ENCODE measurements at places on chromosomes 12 and 14.

- no peak for DNase-seq
Measured at GRCh38 chr12:20044846-20045245, 323.5 kb upstream of the PDE3A start.

DNA sequence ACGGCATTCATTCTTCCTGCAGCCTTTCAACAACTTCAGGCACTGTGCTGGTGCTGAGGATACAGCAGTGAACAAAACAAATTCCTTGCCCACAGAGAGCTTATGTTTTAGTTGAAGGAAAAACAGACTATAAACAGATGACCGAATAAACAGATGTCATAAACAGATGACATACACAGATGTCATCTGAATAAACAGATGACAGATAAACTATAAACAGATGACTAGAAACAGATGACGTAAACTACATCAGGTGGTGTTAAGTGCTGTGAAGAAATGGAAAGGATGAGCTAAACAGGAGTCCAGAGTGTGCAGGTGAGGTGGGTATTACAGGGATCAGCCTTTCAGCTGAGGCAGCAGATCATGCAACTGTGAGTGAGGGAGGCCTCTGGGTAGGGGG is 80.9 kb downstream of the FAR2 start:
- DNase-seq, result no peak

- no peak for DNase-seq
Measured at GRCh38 chr14:77353469-77354141, 23.3 kb downstream of the TMED8 start.

DNA sequence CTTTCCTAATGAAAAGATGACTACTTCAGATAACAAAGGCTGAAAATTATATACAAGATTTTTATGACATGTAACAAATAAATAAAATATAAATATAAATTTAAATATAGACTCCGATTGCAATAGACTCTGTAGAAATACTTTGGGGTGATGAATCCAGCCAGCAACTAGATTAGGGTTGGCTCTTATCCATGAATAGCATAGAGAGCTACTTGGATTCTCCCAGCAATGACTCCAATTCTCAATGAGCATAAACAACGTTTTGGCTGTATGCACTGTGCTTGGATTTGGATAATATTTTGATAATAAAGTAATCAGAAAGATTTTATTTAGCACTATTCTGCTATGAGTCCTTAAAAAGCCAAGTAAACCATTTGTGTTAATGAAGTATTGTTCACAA is 58.0 kb upstream of the LRFN5 start:
- no peak for DNase-seq

- no peak for DNase-seq
Measured at GRCh38 chr14:22580625-22581024, 8.4 kb downstream of the DAD1 start.

DNA sequence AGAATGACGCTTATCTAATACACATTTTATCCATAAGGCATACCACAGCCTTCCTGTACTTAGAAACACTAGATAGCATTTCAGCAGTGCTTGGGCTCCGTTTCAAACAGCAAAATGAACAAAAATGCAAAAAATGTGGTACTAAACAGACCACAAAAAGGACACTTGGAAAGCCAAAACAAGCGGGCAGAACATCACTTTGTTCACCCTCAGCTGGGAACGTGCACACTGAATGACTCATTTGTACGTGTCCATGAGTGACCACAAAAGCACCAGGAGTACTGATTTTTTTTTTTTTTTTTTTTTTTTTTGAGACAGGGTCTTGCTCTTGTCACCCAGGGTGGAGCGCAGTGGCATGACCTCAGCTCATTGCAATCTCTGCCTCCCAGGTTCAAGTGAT is 8.9 kb upstream of the FOXN3 start:
- DNase-seq, result peak; percentile 46

- DNase-seq, result no peak
Measured at GRCh38 chr12:59733200-59733599, 137.4 kb downstream of the SLC16A7 start.

GRCh38 chr14:59306775-59307174 is 118.3 kb downstream of the DAAM1 start:
- DNase-seq, result no peak

DNA sequence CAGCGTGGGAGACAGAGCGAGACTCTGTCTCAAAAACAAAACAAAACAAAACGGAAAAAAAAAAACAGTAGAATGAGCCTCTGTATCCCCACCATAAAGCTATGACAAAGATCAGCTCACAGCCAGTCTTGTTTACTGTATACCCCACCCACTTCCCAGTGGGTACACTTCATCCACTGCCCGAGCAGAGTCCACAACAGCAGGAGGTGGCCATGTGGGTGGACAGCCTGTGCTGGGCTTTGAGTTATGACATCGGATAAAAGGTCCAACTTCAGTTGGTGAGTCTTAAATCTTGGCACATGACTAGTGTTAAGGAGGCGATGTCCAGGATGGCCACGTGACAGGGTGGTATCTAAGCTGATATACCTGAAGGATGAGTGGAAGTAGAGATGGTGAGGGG is 34.8 kb upstream of the MAPKAPK5 start:
- DNase-seq, result no peak

DNA sequence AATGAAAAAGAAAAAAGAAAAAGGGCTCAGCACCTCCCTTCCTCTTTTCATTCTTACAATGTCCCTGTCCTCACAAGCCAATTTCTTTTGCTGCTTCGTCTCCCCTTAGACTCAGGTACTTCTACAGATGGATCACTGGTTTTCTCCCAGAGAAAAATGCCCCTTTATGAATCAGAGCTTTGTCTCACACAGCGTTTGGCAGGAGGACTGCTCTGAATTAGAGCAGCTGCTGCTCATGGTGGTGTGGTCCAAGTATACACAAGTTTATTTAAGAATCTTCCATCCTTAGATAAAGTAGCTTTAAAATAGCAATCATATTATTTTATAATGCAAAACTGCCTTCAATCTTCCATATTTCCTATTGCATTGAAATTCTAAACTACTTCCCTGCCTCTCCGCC is 80.3 kb downstream of the SLC8A3 start:
- no peak for DNase-seq

DNA sequence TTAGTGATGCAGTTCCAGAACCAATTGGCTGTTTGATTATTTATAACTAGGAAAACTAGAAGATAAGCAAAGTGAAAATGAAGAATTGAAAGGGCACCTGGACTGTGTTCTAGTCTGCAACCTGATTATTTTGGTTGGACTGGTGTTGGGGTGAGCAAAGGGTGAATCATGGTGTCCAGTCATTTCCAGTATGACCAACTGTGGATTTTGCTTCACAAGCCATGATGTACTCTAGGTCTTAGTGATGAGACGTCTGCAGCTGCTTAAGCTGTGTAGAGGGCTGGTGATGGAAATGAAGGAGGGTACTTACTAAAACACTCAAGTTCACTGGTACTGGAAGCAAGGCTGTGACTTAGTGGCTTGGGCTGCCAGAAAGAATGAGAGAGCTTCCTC is 193.2 kb upstream of the FRMD6 start:
- DNase-seq, result no peak

GRCh38 chr12:2016862-2017545 is 12.7 kb upstream of the DCP1B start:
- DNase-seq, result no peak

- no peak for DNase-seq
Measured at GRCh38 chr14:56328021-56328420, 209.8 kb downstream of the PELI2 start.

DNA sequence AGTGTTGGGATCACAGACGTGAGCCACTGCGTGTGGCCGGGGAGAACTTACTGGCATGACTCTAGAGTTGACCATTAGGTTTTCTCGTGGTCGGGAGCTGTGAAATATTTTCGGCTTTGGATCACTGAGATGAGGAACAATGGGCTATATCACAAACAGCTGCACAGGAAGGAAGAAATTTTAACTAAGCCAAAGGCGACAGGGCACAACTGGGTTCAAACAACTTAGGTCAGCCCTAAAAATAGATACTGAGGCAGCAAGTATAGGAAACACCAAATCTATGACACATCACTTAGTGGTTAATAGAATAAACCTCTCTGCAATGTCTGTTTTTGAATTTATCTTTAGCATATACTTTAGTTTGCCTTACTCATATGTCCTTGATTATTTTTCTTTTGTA is 162.9 kb downstream of the LRIG3 start:
- no peak for DNase-seq

DNA sequence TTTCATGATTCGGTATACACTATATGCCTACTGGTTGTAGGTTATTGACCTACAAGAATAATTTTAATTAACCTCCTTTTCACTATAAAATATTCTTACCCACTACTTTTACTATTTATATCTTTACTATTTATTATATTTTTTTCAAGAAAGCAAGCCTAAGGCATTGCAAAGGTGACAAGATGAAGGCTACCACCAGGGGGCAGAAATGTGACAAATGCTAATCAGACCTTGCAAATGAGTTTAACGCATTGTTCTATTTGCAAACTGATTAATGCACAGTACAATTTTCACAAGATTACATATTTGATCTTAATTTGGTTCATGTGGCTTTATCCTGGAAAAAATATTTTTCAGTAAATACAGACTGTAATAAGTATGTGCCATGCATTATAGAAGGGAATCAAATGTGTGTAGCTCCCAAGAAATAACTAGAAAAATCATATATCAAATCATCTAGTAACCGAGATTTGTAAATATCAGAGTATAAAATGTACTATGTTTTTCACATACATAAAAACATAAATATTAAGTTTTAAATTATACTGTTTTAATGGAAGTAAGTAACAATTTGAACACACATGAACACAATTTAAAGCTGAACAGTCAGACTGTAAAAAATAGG is 107.0 kb downstream of the ADAMTS20 start:
- DNase-seq, result peak; percentile 67

- peak; percentile 52 for DNase-seq
Measured at GRCh38 chr14:92552066-92552465, 38.5 kb downstream of the RIN3 start.

DNA sequence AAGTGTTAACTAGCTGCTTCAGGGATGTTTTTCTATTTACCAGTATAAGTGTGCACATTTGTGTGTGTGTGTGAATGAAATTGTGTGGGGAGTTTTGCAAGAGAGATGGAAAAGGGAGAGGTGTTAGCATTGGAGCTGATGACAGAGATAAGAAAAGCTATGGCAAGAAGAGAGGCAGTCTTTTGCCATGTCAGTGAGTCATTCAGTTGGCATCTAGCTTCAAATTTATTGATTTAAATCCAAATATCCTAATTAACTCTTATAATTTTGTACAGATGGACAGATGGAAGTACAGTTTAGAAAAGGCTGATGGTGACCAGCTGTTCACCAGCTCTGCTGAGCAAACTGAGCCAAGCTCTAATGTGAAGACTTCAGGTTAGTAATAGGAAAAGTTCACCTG is 3.3 kb upstream of the BHLHE41 start:
- no peak for DNase-seq

DNA sequence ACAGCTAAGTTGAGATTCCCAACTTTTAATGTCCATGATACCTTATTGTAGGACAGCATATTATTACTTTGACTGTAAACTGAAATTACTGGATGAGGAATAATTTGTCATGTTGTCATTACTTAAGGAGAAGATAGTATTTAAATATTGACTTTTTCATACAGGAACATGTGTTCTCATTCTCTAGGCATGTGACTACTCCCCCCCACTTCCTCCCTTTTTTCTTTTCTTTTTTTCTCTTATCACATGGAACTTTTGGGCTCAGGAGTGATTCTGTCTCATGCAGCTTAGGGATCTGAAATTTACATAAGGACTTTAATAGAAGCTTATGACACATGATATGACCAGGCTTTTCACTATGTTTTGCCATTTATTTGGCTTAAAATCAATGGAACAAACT is 127.7 kb upstream of the SLCO1C1 start:
- no peak for DNase-seq

DNA sequence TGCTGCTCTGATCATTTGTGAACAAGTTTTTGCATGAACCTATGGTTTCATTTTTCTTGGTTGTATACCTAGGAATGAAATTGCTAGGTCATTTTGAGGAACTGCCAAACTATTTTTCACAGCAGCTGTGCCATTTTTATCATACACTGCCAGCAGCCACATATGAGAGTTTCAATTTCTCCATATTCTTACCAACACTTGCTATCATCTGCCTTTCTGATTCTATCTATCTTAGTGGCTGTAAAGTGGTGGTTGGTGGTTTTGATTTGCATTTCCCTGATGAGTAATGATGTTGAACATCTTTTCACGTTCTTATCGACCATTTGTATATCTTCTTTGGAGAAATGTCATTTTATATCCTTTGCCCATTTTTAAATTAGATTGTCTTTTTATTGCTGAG is 146.1 kb downstream of the C12orf75 start:
- no peak for DNase-seq

GRCh38 chr12:94435511-94435927 is 24.1 kb downstream of the CEP83 start:
- no peak for DNase-seq

GRCh38 chr14:91225025-91225424 is 19.5 kb downstream of the GPR68 start:
- no peak for DNase-seq

DNA sequence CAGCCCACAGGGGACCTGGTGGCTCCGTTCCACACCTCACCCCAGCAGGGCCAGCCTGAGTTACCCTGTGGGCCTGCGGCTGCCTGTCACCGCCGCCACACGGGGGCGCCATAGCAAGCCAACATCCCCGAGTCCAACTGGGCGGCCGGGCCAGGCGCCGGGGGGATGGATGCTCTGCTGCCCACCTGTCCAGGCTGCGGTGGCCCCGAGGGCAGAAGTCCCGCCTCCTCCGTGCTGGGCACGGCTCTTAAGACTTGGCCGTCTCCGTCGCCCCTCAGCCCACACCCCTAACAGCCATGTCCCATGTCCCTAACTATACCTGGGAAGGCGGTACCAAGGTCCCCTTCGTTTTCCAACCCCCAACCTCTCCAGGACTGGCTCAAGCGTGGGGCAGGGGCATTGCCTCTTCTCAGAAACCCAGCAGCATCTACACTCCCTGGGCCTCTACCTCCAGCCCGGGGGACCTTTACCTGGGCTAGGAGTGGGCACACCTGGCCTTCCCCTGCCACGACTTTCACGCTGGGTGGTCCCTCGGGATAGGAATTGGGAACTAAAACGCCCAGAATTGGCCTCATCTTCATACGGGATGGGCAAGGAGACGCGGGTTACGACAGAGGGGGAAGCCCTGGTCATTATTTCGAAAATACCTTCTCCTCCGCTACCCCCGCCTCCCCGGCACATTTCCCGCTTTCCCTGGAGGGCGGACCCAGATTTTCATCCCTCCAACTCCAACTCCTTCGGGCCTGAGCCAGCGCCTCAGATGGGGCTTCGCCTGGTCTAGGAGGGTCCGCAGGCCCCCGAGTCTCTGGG is 1.1 kb upstream of the CYP46A1 start:
- DNase-seq, result peak; percentile 75

- DNase-seq, result no peak
Measured at GRCh38 chr12:14937689-14938088, 648 bp downstream of the ERP27 start.

All from suppressor macrophage treated with lipopolysaccharide for 4 hours (primary cell).